Stimulated activated CD4-positive, alpha-beta T cell treated with anti-CD3 and anti-CD28 coated beads, TNF-alpha, amount 100 ng/mL, for 1 hour (primary cell): ENCODE measurements at places on chromosomes 1 and 21.

- peak; percentile 28 for DNase-seq
Measured at GRCh38 chr1:204565617-204566582, 49.7 kb downstream of the MDM4 start.

- no peak for DNase-seq
Measured at GRCh38 chr1:226098870-226099835, 36.6 kb downstream of the H3-3A start.

GRCh38 chr1:64248065-64248464 is 44.6 kb downstream of the UBE2U start:
- DNase-seq = no peak

GRCh38 chr1:117058810-117059209 is 1.3 kb upstream of the TTF2 start:
- no peak for DNase-seq

DNA sequence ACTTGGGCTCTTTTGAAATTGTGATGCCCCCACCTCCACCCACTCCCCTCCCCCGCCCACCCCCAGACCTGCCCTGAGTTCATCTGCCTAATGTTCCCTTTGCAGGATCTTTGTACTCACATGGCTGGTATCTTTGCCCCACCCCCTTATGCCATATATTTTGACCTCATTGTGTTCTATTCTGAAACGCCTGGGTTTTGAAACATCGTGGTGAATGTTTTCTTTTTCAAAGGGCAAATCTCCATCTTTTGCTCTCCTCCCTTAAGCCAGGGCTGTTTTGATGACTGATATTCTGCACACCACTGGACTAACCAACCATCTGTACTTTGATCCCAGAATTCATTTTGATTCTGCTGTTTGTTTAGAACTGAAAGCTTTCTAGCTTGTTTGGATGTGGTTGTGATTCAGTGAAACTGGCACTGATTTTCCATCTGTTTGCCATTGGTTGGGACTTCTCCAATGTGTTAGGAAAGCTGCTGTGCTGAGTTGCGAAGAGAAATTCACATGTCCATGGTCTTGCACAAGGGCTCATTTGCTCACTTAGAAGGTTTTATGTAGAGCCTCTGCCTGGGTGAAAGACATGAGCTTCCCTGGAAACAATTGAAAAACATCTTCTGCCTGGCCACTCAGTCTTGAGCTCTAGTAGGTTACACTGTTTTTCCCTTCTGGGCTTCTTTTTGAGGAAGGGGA is 16.5 kb downstream of the SMAP2 start:
- DNase-seq = no peak

DNA sequence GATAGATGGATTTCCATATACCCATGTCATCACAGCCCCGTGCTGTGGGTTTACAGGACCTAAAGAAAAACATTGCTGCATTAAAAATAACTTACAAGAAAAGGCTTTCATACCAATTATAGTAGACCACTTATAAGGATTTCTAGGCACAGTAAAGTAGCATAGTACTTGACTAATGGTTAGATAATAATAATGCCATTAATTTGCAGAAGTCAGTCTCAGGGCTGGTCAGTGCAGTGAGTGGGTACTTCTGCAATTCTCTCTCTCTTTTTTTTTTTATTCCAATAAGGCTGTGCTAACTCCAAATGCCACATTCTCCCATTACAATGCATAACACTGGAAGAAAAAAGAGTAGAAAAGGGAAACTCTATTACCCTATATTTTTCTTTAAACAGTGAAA is 73.1 kb upstream of the TMPRSS15 start:
- DNase-seq = no peak

- no peak for DNase-seq
Measured at GRCh38 chr1:3883194-3883925, 16.7 kb downstream of the C1orf174 start.

DNA sequence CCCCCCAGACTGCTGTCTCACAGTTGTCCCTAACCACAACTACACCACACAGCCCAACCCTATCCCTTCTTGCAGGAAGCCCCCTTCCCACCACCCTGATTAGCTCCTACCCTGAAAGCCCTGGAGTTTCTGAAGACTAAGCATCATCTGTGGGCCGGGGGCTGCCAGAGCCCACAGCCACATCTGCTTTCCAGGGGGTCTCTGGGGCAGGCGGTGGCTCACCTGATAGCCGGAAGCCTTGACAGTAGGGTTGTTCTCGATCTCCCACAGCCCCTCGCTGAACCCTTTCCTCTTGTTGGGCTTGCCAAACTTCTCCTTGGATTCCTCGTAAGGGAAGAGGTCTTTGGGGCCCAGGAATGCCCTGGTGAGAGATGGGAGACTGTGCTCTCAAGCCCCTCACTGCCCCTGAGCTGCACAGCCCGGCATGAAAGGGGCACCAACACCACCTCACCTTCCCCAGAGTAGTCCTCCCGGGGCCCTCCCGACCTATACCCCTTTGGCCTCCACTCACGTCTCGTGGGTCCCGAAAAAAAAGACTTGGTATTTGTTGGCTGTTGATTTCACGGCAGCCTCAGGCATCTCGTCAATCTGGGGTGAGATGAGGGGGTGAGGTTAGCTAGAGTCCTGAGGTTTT is 4.0 kb upstream of the MRPL24 start:
- DNase-seq = no peak

- no peak for DNase-seq
Measured at GRCh38 chr1:227951624-227952373, 4.1 kb upstream of the WNT9A start.

DNA sequence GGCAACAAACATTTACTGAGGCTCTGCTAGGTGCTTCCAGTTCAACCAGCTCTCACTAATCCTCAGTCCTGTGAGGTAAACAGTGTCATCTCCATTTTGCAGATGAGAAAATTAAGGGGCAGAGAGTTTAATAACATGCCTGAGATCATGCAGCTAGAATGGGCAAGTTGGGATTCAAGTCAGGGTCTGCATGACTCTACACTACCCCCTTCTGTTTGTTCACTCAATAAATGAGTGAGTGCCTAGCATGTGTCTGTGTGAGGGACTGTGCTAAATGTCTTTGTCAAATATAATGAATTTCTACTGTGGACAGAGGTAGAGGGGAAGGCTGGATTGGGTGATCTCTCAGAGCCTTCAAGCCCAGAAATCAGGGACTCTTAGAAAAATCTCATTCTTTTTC is 4.5 kb downstream of the PEF1 start:
- DNase-seq = no peak

DNA sequence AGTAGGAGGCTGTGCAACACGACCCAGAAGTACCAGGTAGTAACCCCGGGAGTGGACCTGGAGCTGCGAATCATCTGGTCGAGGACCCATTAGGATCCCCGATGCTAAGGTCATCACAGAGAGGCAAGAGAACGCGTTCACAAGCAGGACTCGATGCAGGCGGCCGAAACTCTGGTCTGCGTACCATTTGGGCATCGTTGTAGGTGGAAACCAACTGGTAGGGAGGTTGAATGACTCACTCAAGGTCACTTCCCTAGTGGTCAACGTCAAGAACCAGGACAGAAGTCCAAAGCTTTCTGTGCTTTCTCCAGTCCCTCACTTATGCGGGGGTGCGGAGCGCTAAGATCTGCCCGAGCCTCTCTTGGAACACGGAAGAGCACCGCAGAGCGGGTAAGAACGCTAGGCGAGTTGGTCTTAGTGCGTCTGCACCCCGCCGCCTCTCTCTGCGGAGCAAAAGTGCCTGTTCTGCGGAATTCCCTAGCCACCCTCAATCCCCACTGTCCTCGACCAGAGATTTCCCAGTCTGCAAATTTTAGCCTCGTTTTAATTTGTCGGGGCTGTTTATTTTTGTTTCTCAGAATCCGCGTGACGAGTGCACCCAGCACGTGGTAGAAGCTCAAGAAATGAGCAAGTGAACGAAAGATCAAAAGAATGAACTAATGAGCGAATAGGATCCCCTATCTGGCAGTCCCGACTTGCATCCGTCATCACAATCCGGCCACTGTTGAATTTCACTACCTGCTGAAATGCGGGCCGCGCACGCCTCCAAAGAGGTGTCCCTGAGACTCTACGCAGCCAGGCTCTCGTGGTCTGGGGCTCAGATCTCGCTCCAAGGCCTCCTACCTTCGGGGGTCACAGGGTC is 12.2 kb downstream of the HLX start:
- DNase-seq = no peak

GRCh38 chr1:22318279-22318981 is 133.2 kb upstream of the ZBTB40 start:
- DNase-seq = no peak

GRCh38 chr1:74526708-74527107 is 14.3 kb upstream of the LRRC53 start:
- DNase-seq = no peak

- no peak for DNase-seq
Measured at GRCh38 chr1:195886000-195886399, 722.2 kb downstream of the KCNT2 start.

- DNase-seq = no peak
Measured at GRCh38 chr1:93154898-93155297, 25.3 kb downstream of the TMED5 start.

GRCh38 chr1:234875953-234876855 is 252.4 kb downstream of the TOMM20 start:
- DNase-seq = no peak

DNA sequence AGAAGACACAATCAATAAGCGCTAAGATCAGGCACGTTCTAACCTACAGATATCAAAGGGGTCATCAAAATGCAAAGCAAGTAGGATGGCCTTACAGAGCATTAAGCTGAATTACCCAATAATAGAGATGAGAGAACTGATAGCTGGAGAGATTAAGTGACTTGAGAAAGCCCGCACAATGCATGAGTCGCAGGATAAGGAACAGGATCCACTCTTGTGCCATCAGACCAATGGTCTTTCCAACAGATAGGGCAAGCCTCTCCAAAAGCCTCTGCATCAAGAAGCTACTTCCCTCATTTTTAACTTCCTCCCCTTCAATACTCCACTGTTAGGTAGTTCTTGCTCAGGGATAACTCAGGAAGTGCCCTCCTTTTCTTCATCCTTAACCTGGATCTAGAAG is 2.6 kb downstream of the CHML start:
- DNase-seq = no peak

DNA sequence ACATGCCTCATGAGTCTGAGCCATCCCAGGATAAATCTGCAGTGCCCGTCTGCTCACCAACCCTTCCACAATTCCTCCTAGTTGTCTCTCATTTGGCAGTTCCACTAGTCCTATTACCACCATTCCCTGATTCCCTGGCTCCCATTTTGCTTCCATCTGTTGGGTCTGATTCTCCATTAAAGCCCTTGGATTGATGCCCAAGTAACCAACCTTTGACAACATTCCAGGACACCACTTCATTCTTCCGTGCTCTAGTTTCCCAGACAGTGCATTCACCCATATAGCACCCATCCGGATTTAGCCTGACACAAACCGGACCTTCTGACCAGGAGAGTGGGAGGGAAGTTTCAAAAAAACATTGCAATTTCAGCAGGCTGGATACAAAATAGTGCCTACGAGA is 189.4 kb upstream of the PALMD start:
- DNase-seq = no peak

DNA sequence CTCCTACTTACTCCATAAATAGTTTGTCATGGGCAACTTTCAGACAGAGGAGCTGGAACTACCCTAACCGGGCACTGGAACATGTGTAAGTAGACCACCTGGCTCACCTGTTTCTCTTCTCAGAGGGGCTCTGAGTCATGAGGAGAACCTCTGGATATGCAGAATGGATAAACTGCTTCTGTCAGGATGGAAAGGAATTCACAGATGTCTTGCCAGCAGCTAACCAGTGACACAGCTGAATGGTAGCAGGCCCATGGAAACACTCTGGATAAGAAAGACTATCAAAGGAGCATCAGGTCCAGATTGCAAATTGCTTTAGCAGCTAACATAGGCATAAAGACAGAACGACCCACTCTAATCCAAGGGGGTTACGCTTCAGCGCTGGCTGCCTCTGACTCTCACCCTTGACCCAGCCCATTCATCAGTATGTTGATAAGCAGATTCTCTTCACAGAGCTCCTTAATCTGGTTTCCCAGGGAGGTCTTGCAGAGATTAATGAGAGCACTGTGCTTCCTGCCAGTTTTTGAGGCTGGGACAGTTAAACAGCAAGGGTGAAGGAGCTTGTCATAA is 54.2 kb downstream of the HIVEP3 start:
- DNase-seq = no peak

DNA sequence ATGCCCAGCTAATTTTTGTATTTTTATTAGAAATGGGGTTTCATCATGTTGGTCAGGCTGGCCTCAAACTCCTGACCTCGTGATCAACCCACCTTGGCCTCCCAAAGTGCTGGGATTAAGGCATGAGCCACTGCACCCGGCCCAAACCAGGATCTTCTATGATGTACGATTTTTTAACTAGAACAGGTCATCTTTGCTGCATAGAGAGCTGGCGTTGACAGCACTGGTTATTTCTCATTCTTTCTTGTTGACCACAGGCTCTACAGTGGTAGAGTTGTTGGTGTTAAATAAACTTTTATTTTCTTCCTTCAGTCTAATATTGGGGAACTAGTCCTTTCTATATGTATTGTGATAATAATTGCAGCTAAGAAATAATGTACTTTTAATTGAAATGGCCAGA is 3.8 kb upstream of the MAB21L3 start:
- no peak for DNase-seq

DNA sequence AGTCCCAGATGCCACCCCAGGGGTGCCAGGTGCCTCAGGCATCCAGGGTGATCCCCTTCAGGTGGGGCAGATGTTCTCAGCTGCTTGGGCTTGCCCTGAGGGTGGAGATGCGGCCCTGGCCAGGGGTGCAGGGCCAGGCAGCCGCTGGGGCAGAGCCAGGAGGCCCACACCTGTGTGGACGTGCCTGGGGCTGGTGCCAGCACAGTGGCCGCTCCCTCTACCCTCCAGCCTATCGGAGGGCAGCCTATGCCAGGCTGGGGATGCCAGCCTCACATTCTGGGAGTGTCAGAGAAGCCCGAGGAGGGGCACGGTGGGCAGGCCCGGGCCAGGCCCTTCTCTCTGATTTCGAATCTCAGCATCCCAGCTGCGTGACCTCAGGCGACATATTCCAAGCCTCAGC is 96.5 kb upstream of the WNT4 start:
- no peak for DNase-seq

GRCh38 chr1:200869753-200870391 is 2.9 kb upstream of the GPR25 start:
- DNase-seq = no peak

DNA sequence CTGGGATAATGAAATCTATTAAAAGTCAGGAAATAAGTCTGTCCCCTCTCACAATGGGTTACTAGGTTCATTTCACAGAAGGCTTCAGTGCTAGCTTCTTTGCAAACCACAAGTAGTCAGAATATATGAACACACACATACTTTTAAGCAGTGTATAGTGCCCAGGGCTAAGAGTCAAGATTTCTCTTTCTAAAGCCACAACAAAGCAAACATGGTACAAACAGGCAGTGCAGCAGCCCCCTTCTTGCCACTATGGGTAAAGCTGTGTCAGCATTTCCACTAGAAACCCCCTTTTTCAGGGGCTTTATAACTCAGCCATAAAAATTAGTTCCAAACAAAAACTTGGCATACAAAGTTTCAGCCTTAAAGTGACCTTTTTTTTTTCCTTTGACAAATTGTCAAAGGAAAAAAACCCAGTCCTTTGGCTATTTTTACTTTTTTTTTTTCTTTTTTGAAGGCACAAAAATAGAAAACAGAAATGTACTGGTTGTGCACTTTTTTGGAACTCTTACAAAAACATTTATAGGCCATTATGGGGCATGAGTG is 315.4 kb downstream of the LMO4 start:
- DNase-seq = no peak
